ENCODE measurements at places on chromosomes 7 and 10.

DNA sequence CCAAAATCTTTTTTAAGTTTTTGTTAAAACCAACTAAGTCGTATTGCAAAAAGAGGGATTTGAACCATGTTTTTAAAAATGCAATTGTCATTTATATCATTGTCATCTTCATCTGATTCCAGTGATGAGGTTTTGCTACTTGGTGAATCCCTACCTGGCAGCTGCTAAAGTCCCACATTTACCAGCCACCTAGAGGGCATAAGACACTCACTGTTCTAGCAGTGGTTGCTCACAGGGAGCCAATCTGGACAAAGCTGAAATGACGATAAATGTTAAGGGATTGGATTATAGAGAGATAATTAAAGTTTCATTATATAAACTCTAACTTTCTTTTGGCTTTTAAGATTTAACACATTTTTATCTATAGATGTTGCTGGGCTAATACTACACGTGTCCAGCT is 18.7 kb downstream of the KIFBP start:
- DNase-seq = no peak

GRCh38 chr10:122495406-122496340 is 34.3 kb downstream of the HTRA1 start:
- no peak for DNase-seq

DNA sequence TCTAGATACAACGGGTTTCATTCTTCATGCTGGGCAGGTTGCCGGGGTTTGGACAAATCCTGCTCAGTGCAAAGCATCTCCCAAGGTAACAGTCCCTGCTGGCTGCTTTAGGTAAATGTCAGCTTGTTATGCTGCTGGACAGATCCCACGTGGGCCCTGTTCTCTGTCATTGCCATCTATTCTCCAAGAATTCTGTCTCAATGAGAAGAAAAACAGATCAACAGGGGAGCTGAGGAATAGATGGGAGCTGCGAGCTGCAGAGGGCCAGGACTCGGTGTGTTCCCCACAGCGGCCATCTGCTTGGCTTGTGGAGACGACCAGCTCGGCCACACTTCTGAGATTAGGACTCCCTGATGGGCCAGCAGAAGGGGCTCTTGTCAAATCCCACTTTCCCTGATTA is 235.2 kb downstream of the DPP6 start:
- no peak for DNase-seq

DNA sequence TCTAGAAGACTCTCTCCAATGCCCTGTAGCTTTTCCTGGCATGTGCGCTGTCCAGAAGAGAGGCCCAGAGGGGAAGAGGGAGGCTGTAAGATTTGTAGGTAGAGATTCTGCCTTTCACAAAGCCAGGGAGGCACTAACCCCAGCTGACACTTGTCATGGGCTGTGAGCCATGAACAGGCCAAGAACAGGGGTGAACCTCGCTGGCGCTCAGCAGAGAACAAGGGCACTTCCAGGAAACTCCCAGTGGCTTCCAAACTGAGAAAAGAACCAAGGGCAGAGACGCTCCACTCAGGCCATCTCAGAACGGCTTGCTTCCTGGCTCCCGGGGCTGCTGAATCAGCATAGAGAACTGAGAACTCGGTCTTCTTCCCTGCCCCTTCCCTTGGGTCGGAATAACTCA is 257.8 kb upstream of the ZNF32 start:
- no peak for DNase-seq

GRCh38 chr7:134140889-134141867 is 14.0 kb downstream of the LRGUK start:
- DNase-seq = no peak

DNA sequence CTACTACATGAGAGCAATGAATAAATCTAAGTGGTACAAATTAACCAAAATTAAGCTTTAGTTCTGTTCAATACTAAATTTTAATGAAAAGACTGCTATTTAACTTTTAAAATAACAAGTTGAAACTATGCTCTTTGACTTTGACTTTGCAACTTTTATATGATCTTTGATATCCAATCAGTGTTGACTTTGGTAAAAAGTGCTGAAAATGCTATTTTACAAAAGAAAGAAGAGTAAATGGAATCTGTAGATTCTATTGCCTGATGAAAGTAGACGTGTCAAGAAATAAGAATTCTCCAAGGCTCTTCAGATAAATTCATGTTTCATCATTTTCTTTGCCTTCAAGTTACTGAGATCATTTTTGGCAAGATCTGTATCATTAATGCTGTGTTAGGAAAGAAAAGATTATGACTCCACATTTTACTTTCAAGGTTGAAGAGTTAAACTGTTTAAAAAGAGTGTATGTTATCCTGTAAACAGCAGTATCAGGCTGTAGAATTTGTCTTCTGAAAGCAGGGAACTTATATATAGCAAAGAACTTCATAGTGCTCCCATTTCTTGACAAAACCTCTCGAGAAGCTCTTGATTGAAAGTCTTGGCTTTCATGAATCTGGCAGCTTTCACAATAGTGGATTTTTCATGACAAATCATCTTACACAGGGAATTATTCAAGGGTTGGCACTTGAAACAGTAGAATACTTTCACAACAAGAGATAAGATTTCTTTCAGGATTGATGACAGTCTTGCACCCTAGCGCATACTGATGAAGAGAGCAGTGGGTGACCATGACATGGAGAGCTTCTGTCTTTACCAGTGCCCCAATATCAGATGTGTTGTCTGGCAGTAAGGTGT is 72.1 kb downstream of the PTEN start:
- no peak for DNase-seq

DNA sequence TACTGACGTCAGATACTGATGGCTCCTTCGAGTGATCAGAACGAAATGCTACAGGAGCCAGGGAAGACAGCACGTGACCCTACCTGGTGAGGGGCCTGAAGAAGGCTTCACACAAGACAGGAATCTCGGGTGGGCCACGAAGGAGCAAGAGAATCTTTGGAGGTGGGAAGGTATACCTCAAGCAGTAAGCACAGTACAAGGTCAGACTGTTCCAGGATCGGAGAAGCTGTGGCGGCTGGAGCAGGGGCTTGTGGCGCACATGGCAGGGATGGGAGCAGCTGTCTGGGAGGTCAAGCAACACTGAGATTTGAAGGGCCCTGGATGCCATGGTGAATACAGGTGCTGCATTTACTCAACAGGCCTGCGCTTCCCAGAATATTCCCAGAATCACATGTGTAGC is 45.4 kb downstream of the C10orf143 start:
- no peak for DNase-seq

DNA sequence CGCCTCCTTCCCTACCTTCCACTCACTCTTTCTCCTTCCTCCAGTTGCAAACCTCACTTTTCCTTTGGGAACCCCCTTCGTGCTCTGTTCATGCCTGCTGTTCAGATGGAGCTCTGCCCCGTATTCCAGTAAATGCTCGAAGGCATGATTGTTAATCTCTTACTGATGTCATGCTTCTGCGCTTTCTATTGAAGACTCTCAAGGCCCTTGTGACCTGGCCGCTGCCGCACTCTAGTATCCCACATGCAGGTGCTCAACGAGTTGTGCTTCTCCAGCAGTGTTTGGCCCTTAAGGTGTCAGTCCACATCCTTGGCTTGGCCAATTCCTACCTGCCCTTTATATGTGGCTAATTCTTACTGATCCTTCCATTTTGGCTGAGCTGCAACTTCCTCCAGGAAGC is 158.6 kb downstream of the ADAM12 start:
- no peak for DNase-seq

- no peak for DNase-seq
Measured at GRCh38 chr7:74665296-74665938, 7.9 kb downstream of the GTF2I start.

GRCh38 chr10:93261961-93262610 is 188.4 kb downstream of the CYP26A1 start:
- DNase-seq = no peak

DNA sequence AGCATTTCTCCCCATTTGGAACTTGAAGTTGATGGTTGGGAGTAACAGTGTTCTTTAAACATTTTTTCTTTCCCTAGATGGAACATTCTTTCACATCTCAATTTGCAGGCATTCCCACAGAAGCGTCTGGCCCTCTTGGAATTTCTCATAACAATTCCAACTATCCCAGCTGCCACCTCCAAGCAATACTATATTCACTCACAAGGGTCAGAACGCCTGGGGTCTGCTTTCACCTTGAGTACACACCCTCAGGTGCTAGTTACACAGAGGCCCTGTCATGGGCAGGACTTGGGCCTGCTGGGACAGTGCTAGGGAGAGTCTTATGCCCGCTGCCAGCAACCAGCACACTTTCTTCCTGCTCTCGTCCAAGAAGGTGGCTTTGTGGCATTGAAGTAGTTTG is 136.5 kb downstream of the JCAD start:
- DNase-seq = no peak

GRCh38 chr7:16739863-16740622 is 13.5 kb upstream of the TSPAN13 start:
- DNase-seq = no peak

DNA sequence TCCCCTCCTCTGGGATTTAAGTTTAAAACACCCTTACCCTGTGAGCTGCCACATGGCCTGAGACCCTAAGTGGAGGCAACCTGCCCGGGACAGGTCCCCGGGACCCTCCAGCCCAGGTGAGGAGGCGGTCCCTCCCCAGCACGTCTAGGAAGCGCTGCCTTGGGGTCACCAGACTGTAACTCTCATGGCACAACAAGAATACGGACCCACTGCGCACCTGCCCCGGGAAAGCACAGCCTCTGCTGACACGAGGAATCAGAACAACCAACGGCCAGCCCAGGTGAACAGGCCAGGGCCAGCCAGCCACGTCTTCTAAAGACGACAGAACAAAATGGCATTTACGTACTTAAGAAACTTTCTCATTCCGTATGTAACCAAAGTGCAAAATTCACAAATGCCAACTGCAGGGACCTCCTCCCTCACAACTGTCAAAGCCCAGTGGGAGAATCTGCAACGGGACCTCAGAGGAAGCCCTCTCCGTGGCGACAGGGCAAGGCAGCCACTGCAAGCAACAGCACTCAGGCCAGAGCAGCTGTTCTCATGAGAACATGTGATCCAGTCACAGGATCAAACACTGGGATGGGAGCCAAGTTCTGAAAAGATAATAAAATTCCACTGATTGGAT is 208.4 kb downstream of the DIP2C start:
- no peak for DNase-seq

DNA sequence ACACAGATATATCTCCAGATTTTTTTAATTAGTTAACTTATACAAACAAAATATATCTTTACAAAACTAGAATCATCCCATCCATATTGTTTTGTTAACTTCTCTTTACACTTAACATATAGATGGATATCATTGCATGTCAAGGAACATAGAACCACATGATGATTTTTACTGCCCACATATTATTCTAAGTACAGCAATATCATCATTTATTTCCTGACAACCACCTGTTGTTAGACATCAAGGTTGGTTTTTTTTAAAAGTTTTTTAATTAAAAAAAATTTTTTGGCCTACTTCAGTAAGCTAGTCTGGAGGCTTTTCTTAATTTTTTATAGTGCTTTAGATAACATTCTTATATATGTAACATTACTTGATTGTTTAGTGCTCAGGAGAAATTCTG is 38.9 kb upstream of the BAMBI start:
- DNase-seq = no peak

DNA sequence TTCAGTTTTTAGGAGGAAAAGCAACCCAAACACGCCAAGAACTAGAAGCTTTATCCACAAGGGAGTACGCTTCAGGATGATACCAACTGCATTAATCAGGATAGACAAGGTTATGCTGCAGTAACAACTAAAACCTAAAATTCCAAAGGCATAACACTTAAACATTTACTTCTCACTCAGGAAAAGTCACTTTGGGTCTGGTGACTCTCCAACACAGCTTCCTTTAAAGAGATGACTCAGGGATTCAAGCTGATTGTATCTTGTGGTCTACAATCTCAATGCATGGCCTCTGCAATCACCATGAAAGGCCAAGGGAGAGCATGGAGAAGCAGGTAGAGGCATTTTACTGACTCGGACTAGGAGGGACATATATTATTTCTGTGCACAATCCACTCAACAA is 315.8 kb downstream of the KCNMA1 start:
- no peak for DNase-seq

DNA sequence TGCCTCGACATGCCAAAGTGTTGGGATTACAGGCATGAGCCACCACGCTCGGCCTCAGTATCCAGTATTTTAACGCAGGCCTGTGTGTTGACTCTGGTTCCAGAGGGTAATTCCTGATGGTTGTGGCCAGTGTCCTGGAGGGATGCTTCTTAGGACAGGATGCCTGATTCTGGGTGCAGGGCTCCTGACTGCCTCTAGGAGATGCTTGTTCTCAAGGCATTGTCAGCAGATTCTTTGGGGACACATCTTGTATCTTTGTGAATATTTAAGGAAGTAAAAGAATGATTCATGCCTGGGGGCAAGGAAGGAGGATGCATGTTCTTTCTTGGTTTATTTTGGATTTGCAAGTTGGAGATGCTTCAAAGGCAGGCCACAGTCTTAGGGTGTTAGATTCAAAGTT is 2.2 kb downstream of the ZDHHC4 start:
- DNase-seq = no peak

- DNase-seq = no peak
Measured at GRCh38 chr7:37149773-37150124, 298.9 kb downstream of the ELMO1 start.

DNA sequence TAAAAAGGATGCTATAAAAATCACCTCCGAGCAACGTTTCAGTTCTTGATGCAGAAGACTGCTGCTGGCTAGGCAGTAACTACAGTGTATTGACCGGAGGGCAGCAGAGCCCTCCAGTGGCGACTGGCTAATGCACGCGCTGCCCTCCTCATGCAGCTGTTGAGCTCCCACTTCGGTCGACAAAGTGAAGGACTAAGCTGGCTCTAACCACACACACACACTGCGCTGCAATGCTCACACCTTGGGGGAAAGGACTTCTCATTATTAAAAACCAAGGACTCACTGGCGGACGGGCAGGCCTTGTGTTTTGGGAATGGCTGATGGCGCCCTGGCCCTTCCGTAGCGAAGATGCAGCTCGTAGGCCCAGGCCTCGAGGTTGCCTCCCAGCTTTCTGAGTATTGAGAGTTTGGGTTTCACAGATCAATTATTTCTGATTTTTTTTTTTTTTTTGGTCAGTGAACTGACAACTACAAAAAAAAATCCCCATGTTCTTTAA is 120.9 kb upstream of the DIP2C start:
- no peak for DNase-seq

- DNase-seq = no peak
Measured at GRCh38 chr7:1041551-1042491, 2.5 kb upstream of the GPR146 start.

DNA sequence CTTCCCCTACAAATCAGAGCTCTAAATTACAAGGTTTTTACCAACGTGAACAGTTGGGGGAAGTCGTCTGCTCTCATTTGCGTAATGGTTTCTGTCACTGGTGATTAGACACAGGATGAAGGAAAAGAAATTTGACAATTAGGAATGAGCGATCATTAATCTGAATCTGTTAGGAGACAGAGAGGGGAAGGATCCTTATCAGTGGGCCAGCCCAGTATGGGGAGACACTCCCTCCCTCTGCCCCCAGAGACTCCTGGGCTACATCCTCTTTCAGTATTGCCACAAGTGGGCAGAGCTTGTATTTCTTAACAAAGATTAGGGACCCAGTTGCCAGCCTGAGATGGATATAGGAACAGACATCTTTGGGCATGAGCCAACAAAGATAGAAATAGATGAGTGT is 15.5 kb downstream of the HIF1AN start:
- DNase-seq = no peak

- no peak for DNase-seq
Measured at GRCh38 chr10:67280405-67280804, 354.6 kb downstream of the LRRTM3 start.

All from stimulated activated CD8-positive, alpha-beta memory T cell treated with anti-CD3 and anti-CD28 coated beads, Interleukin-15, amount 100 ng/mL, for 4 hours (primary cell).